ENCODE measurements at places on chromosomes 3 and 15.

DNA sequence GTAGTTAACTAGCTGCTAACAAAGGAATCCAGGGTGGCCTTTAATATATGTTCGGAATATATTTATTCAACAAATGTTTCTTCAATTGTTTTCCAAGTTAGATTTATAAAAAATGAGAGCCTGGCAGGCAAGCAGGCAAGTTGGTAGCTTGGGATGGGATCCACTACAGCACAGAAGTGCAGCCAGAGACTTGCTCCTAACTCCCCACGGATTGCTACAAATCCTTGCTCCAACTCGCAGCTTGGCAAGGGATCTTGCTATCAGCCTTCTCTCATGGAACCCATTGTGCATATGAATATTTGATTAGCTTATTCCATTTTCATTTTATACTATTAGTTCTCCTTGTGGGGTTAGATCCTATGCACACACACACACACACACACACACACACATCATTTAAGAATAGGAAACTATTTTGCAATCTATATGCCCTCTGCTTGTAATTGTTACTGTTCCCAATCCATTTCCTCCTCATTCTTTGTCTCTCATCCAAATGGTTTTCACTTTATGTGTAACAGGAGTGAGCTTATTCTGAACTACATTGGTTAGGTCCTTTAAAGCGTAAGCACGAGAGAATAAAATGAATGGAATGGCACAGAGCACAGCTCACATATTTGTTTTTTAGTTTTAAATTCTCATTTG is 505.6 kb downstream of the LPP start:
- no peak for DNase-seq

DNA sequence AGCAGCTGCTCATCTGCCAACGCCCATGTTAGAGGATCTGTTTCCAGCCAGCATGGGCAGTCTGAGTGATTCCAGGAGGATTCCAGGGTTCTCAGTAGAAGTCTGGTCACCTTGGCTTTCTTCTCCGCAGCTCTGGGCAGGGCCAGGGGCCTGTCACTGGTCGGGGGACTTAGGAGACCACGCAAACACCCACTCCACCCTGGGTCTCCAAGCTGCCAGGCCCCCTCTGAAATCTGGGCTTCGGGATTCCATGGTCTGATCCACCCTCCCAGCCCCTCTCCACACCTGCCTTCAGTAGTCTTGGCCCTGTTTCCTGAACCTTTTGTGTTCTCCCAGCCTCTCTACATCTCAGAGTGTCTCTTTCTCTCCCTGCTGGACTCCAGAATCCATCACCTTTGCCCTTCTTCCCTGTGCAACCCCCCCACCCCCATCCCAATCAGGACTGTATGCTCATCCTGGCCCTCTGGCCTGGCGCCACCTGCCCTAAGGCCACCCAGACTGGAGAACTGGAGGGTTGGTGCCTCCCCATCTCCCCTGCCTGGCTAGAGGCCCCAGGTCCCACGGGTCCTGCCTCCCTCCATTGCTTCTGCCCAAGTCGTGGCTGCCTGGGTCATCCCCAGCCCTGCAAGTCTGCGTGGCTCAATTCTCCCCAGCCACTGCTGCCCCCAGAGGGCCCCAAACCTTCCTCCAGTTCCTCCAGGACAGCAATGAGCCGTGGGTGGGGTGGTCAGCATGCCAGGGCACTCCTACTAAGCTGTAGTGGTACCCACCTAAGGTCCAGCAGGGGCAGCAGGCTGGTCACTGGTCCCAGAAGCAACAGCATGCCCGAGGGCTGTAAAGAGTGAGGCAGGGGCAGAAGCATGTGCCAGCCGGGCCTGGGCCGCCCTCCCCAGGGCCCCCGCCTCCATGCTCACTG is 102.8 kb downstream of the TBC1D2B start:
- DNase-seq, result no peak

- DNase-seq, result no peak
Measured at GRCh38 chr3:159928071-159928491, 60.6 kb upstream of the IL12A start.

DNA sequence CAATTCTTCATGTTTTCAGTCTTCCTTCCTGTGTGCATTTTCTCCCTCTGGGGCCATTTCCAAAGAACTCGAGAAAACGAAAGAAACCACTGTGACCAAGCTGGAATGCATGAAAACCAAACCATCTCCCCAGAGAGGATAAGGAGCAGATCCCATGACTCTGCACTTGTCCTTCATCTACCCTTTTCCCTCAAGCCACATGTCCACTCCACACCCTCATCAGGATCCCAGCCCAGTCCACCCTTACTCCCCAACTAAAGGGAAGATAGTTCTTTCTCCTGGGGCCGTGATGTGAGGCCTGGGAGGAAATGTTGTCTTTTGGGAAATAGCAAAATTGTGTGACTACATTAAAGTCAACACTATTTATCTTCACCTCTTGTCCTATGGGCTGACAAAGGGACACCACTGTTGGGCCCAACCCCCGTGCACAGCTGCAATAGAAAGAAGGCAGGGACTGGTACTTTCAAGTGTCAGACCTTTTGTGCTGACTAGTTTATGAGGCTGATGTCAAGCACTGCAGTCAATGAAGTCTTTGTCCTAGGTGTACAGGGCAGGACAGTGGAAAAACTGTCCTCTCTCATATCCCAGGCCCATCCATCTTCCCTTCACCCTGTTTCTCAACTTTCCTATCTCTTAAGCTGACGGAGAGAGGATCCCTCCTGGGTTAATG is 487.1 kb upstream of the NR2F2 start:
- DNase-seq, result no peak

DNA sequence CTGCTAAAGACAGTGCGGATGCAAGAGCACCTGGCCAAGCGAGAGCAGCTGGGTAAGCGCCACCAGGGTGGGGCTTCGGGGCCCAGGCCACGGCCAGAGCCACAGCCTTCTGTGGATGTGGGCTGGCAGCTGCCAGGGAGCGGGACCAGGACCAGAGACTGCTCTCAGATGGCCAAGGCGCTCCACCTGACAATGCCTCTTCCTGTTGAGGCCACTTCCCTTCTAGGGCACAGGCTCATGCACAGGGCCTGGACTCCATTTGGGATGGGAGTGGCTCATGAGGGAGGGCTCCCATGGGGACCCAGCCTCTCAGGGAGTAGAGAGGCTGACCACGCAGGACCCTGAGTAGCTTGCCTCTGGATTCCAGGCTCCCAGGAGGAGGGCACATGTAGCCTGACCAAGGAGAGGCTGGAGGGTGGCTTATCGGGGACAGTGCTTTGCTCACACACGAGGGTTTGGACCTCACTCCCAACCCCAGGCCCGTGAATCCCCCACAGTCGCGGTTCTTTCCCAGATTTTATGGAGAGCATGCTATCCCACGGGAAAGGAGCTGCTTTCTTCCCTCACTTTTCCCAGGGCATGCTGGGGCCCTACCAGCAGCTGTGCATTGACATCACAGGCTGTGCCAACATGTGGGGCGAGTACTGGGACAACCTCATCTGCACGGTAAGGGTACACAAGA is 25.1 kb downstream of the ACAA1 start:
- DNase-seq, result no peak

GRCh38 chr3:15769256-15769915 is 28.4 kb downstream of the ANKRD28 start:
- no peak for DNase-seq

- DNase-seq, result no peak
Measured at GRCh38 chr15:62257996-62258521, 93.0 kb upstream of the C2CD4B start.

DNA sequence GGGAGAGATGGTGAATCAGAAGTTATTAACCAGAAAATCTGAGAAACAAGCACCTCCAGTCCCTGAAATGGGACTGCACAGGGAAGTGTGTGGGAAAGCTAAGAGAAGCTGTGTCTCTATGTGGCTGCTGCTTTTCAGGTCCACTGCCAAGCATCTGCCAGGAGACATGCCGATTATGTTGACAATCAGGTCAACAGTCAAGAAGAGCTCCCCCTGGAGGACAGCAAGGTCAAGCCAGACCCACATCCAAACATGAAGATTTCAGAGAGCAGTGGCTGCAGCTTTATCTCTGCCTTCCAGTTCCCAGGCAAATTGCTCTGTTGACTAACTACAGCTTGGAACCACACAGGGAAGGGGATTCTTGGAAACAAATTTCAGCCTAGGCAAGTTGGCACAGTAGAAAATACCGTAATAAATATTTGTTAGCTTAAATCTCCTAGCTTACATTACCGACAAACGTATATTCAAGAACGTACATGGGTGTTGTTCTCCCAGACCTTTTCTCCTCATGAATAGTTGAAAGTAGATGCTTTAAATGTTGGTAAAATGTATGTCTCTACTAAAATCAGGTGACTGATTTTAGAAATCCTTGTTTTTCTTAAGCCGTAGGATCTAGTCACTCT is 394.5 kb upstream of the RARB start:
- DNase-seq, result peak; percentile 64

Data from Right ventricle myocardium inferior (tissue), 1 donor.